ENCODE measurements at places on chromosomes 3 and 15. TPM values are rescaled to one million over a fixed set of nuclear protein-coding genes. Genes with fewer than 3 reads are reported as not detected.

RIOX2 gene
- 24.0 TPM for total RNA-seq

WDR93 gene
- not detected for total RNA-seq

FNDC3B gene
- 108 TPM for total RNA-seq

SPATA12 gene
- not detected for total RNA-seq

DPPA2 gene
- not detected for total RNA-seq

Measured in cardiac ventricle fibroblast (primary cell).